ENCODE measurements at places on chromosomes 13 and 19. TPM values are rescaled to one million over a fixed set of nuclear protein-coding genes. Genes with fewer than 3 reads are reported as not detected.

LILRB3 gene
- 4.4 TPM for total RNA-seq

PSG3 gene
- not detected for total RNA-seq

KLC3 gene
- not detected for total RNA-seq

NR2C2AP gene
- total RNA-seq = 16.6 TPM

CPAMD8 gene
- 12.0 TPM for total RNA-seq

NKPD1 gene
- total RNA-seq = 1.2 TPM

APOE gene
- total RNA-seq = 126 TPM

ZSCAN5A gene
- total RNA-seq = 13.2 TPM

BRSK1 gene
- 6.9 TPM for total RNA-seq

TMIGD2 gene
- not detected for total RNA-seq

ZNF528 gene
- 26.2 TPM for total RNA-seq

DAND5 gene
- total RNA-seq = not detected

NLRP5 gene
- not detected for total RNA-seq

POSTN gene
- total RNA-seq = 62.4 TPM

MIR17HG gene
- 2.2 TPM for total RNA-seq

KLF16 gene
- total RNA-seq = 4.6 TPM

SKA3 gene
- 0.30 TPM for total RNA-seq

PAK4 gene
- total RNA-seq = 31.2 TPM

CEACAM21 gene
- total RNA-seq = not detected

CRLF1 gene
- total RNA-seq = 47.4 TPM

ITGBL1 gene
- 79.5 TPM for total RNA-seq

SOX1 gene
- not detected for total RNA-seq

CYP4F12 gene
- total RNA-seq = 55.9 TPM

ZAR1L gene
- not detected for total RNA-seq

LGALS14 gene
- total RNA-seq = not detected

All from tibial nerve (tissue), 4 donors.